Trophoblast cell (in vitro differentiated cells and primary cell): ENCODE measurements at places on chromosomes 6 and 20.

DNA sequence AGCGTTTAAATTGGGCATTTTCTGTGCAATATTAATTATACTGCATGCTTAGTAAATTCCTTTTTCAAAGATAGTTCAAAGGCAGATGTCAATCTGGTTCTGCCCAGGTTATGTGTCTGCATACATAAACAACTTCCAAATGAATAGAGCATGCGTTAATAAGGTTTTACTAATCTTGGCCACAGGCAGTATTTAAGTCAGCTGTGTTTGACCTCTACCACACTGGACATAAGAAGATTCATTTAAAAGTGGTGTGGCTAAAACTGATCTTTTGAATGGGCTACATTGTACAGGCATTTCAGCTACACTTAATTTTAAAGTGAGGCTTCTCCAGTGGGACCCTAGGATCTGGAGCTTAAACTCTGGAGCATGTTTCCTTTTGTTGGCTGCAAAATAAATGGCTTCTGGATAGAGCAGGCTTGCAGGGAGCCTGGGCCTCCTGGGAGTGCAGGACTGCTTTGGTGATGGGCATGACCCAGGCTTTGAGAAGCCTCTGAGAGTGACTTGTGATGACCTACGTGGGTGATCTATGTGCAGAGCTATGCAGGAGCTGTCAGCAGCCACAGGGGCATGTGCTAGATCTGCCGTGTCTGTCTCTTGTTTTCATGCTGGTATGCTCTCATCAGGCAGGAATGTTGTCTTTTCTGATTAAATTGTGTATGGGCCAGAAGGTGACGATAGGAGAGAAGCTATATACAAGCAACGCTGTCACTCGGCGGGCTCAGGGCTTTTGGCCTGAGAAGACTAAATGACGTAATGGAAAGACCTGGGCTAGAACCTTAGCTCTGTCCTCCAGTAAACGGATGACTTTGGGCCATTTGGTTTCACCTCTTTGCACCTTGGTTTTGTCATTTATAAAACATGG is 331.2 kb downstream of the QKI start:
- H3K27me3 ChIP-seq = no peaks in the 10 kb centered on the region
- no peaks in the 10 kb centered on the region for H3K36me3 ChIP-seq

DNA sequence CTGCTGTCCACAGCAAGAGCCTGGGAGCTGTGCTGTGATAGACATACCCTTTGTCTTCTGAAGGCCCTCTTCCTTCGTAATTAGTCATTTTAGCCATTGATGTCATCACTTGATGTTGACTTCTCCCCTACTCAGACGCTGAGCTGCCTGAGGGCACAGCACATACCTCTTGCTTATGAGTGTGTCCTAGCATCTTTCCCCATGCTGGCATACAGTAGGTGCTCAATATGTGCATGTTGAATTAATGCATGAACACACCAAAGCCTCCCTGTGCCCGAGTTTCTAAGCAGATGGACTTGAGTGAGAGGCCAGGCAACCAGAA is 35.8 kb upstream of the FAM83D start:
- DNase-seq = no peak
- H3K4me3 ChIP-seq = no peak overlapping the region
- H3K4me1 ChIP-seq = no peaks in the 10 kb centered on the region
- H3K27me3 ChIP-seq = no peaks in the 10 kb centered on the region
- H3K36me3 ChIP-seq = no peaks in the 10 kb centered on the region

DNA sequence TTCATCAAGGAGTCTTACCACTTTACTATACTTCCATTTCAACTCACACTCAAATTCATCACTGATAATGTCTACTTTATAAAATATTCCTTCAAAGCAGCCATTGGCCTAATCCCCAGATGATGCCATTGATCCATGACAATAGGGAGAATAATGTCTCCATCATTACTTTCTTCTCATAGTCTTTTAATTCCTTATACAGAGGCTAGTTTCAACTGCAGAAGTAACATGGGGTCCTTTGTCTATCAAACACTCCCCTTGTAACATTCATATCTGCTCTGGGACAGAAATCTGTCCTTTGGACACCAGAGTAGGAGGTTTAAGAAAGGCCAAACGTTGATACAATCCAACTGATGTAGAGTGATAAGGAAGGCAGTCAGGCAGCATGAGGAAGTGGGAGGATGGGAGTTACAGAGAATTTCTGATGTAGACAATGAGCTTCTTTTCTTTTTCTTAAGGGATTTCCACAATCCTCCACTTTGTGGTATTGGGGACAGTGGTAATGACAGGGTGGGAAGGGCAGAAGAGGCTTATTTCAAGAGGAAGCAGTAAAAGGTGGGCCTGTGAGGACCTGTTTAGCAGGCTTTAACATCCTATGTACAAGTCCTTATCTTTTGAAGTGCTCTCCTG is 18.9 kb upstream of the HLA-DOA start:
- no peak overlapping the region for H3K4me3 ChIP-seq
- H3K27ac ChIP-seq = no peak overlapping the region
- no peak for DNase-seq
- no peaks in the 10 kb centered on the region for H3K4me1 ChIP-seq
- H3K27me3 ChIP-seq = no peaks in the 10 kb centered on the region

DNA sequence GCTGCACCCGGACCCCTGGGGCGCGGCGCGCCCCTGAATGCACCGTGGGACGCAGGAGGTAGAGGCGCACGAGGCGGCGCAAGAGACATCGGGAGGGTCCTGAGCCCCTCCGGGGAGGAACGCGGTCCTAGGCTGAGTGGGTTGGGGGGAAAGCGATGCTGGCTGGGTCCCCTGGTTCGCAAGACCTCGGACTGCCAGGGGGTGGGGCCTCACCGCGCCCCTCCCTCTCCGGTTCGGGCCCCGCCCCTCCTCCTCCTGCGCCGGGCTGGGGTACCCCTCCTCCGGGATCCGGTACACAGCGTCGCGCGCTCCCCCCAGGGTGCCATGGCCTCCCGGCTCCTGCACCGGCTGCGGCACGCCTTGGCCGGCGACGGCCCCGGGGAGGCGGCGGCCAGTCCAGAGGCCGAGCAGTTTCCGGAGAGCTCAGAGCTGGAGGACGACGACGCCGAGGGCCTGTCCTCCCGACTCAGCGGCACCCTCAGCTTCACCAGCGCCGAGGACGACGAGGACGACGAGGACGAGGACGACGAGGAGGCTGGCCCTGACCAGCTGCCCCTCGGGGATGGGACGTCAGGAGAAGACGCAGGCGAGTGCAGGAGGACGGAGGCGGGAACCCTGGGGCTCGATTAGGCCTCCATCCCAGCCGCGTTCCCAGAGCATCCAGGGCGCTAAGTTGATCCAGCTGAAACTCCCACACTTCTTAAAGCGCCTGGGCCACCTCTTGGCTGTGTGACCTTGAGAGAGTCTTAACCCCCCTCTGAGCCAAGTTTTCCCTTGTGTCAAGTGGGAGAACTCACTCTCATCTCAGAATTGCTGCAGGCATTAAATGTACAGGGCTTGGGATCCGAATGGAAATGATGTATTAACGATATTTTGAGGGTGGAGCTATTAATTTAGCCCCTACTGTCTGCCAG is 541 bp downstream of the SNX21 start:
- H3K36me3 ChIP-seq = no peaks in the 10 kb centered on the region
- peak; percentile 40 for DNase-seq
- H3K27me3 ChIP-seq = no peaks in the 10 kb centered on the region
- peak overlapping the region; percentile 77 for H3K4me3 ChIP-seq

- H3K36me3 ChIP-seq = no peaks in the 10 kb centered on the region
- no peak overlapping the region for H3K4me3 ChIP-seq
- H3K27ac ChIP-seq = no peak overlapping the region
- no peak for DNase-seq
- H3K4me1 ChIP-seq = no peaks in the 10 kb centered on the region
Observed at GRCh38 chr6:78829407-78829806, 37.9 kb upstream of the IRAK1BP1 start.

DNA sequence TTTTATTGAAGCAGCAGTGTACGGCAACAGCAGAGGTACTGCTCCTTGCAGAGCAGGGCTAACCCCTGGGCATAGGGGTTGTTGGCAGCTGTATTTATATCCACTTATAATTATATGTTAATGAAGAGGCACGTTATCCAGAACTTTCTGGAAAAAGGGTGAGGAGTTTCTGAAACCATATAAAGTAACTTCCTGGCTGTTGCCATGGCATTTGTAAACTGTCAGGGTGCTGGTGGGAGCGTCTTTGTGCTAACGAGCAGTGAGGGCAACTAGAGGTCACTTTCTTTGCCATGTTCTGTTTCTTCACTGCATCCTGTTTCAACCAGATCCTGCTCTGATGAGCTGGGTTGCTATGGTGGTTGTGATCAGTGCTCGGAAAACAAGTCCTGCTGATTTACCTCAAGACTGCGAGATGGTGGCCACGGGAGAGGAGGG is 11.1 kb upstream of the ARFGEF2 start:
- no peaks in the 10 kb centered on the region for H3K4me1 ChIP-seq
- H3K27ac ChIP-seq = no peak overlapping the region
- DNase-seq = no peak

DNA sequence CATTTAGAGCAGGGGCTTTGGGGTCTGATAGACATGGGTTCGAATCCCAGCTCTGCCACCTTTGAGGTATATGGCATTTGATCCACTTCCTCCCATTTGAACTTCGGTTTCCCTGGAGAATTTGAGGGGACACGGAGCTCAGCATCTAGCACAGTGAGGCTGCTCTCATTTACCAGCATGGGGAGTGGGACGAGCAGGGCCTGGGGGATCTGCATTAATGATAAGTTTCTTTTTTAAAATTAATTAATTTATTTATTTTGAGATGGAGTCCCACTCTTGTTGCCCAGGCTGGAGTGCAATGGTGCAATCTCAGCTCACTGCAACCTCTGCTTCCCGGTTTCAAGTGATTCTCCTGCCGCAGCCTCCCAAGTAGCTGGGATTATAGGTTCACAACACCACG is 52.6 kb downstream of the VSTM2L start:
- no peaks in the 10 kb centered on the region for H3K36me3 ChIP-seq
- DNase-seq = no peak
- no peaks in the 10 kb centered on the region for H3K4me1 ChIP-seq
- no peak overlapping the region for H3K4me3 ChIP-seq
- no peaks in the 10 kb centered on the region for H3K27me3 ChIP-seq

DNA sequence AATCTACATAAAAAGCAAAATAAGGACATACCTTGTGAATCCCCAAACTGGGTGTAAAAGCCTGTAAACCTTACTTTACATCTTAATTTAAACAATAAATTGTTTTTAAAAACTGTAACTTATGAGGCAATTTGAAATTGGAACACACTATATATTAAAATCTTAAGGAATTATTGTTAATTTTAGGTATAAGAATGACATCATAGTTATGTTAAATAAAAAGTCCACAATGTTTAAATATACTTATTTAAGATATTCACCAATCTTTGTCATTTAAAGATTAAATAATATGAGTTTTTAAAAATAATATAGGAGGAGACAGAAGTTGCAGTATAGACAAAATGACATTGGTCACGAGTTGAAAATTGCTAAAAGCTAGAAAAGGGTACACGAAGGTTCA is 621.9 kb upstream of the POU3F2 start:
- H3K36me3 ChIP-seq = no peaks in the 10 kb centered on the region
- H3K4me1 ChIP-seq = no peaks in the 10 kb centered on the region
- no peaks in the 10 kb centered on the region for H3K27me3 ChIP-seq
- no peak overlapping the region for H3K4me3 ChIP-seq

- H3K27me3 ChIP-seq = no peaks in the 10 kb centered on the region
- H3K4me1 ChIP-seq = no peaks in the 10 kb centered on the region
- peak; percentile 96 for DNase-seq
- no peak overlapping the region for H3K27ac ChIP-seq
Observed at GRCh38 chr20:36435592-36436541, 105.5 kb upstream of the MYL9 start.

DNA sequence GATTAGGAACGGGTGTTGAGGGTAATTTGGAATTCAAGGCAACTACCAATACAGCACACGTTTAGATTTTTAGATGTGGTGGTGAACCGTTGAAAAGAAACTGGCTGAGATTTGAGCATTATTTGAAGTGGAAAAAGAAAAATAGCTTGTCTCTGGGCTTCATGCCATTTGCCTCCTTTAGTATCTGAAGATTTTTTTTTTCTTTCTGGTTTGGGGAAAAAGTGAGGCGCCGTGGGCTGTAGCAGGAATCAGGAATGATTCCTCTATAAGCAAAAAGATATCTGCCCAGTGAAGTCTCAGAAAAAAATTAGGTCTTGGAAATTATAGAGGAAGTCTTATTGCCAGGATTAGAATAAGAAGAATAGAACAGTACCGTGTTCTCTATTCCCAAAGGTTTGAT is 88.5 kb downstream of the RPS12 start:
- no peaks in the 10 kb centered on the region for H3K27me3 ChIP-seq
- H3K4me3 ChIP-seq = no peak overlapping the region
- no peaks in the 10 kb centered on the region for H3K4me1 ChIP-seq
- no peak for DNase-seq

DNA sequence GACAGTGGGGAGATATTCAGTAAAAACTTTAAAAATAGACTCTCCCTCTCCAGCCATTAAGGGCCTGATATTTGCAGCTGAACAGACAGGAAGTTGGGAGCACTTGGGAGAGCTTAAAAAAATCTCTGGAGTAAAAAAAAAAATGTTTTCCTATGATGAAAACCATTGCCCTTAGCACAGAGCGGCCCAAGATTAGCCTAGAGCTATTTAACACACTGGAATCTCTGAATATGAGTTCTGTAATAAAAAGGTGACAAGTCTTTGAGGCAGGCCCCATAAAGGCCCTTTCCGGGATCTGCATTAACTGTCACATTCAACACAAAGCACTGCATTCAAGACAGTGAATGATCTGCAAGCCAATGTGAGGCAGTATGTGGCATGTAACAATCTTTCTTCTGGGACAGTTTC is 393.7 kb downstream of the ZFAND3 start:
- H3K4me1 ChIP-seq = peaks cover 9% of the 10 kb centered on the region
- no peaks in the 10 kb centered on the region for H3K36me3 ChIP-seq
- H3K27me3 ChIP-seq = no peaks in the 10 kb centered on the region
- H3K27ac ChIP-seq = no peak overlapping the region
- peak; percentile 22 for DNase-seq
- H3K4me3 ChIP-seq = no peak overlapping the region

DNA sequence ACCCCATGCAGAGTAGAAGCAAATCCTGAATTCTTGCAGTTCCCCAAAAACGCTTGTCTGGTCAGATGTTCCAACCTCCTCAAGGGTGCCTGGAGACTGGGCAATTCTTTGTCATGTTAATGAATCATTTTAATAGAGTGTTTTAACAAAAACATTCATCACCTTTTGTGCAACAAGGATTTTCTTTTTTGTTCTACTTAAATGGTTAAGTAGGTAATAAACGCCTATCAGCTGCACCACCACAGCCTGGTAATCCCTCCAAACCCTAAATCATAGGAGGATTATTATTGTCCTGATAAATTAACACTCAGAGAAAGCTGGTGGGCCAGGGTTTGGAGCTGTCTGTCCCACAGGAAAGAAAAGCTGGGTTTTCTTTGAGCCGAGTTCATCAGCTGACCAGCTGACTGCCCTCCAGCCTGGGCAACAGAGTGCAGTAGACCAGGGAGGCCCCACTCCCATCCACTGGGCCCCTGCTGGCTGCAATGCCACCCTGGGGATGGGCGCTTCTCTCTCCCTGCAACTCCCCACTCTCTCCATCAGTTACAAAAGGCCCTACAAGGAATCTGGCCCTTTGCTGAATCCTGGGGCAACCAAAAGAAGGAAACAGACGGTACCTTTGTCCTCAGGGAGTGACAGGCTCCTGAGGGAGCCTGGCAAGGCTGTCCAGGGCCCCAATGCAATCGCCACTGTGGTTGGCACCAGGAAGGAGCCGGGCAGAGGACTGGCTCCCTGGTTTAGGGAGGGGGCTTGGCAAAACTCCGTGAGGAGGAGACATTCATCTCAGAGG is 23.1 kb upstream of the BMP7 start:
- H3K4me3 ChIP-seq = no peak overlapping the region
- H3K27ac ChIP-seq = no peak overlapping the region
- DNase-seq = no peak
- H3K4me1 ChIP-seq = peaks cover 7% of the 10 kb centered on the region
- no peaks in the 10 kb centered on the region for H3K36me3 ChIP-seq
- H3K27me3 ChIP-seq = no peaks in the 10 kb centered on the region
